ENCODE measurements at places on chromosomes 6 and 20.

- no peak for DNase-seq
These were observed 174.6 kb downstream of the ADGRG6 start for GRCh38 chr6:142476452-142476851.

DNA sequence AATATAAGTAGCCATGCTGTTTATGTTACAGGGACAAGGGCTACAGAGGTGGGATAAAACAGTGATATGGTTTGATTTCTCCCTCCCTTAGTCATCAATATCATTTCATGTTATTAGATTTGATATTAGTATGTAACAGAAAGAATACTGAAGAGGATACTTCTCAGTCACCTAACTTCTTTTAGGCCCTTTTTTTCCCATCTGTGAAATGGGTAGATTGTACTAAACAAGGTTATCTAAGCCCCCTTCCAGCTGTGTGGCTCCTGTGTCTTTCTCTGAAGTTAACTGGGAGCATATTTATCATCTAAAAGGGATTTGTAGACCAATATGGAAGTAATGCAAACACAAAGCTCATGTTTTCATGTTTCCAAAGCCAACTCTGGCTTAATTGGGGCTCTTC, 7.7 kb downstream of the NOX3 start:
- DNase-seq, result no peak

GRCh38 chr20:49261173-49261572, 16.7 kb downstream of the ZNFX1 start:
- no peak for DNase-seq

GRCh38 chr6:92124200-92124651, 1295.1 kb downstream of the EPHA7 start:
- no peak for DNase-seq

- DNase-seq, result peak; percentile 94
These were observed 214.5 kb upstream of the ZNF184 start for GRCh38 chr6:27687154-27688013.

DNA sequence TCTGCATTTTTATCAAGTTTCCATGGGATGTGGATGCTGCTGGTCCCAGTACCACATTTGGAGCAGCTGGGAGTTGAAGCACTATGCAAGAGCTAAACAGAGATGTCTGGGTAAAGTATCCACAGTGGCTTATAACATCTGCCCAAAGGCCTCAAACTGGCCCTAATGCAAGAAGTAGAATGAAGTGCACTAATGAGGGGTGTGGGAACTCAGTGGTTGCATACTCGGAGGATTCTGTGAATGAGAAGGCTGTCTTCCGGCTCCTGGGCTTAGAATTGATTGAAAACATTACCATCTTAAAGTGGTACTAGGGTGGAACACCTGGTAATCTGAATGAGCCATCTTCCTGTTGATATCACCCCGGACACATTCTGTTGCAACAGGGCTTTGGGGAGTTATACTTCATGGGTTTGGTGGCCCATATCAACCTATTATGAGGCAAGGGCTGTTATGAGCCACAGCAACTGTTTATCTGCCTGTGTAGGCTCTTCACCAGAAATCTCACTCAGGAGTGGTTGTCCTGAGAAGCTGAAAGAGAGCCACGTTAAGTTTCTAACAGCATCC, 54.7 kb upstream of the SNRPB2 start:
- no peak for DNase-seq

- DNase-seq, result no peak
These were observed 475.3 kb upstream of the SOX4 start for GRCh38 chr6:21118216-21118780.

DNA sequence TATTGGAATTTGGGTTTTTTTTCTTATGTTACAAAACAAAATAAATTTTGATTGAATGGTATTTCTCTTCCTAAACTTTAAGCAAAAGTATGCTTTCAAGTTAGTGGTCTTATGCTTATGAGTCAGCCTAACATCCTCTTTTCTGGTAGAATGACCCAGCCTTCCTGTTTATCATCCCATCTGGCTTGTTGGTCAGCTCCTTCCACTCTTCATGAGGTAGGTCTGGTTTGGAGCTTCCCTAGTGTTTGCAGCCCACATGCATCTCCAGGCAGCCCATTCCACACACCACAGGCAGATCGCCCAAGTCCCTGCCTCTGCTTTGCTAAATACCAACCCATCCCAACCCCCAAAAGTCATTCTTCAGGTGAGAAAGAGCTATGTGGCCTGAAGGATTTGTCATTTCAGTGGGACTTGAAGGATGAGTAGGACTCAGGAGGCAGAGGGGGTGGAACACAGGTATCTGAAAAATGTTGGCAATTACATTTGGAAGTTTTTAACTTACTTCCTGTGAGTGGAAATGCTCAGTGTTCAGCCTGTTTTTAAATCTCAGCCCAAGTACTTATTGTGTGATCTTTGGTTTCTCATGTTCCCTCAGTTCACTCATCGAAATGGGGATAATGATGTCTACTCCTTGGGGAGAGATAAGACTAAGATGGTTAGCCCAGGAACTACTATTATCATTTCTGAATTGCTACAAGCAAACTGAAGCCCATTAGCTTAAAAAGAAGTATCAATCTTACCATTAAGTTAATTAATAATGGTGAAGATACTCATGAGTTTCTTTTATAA, 294.0 kb downstream of the ADGB start:
- peak; percentile 77 for DNase-seq

DNA sequence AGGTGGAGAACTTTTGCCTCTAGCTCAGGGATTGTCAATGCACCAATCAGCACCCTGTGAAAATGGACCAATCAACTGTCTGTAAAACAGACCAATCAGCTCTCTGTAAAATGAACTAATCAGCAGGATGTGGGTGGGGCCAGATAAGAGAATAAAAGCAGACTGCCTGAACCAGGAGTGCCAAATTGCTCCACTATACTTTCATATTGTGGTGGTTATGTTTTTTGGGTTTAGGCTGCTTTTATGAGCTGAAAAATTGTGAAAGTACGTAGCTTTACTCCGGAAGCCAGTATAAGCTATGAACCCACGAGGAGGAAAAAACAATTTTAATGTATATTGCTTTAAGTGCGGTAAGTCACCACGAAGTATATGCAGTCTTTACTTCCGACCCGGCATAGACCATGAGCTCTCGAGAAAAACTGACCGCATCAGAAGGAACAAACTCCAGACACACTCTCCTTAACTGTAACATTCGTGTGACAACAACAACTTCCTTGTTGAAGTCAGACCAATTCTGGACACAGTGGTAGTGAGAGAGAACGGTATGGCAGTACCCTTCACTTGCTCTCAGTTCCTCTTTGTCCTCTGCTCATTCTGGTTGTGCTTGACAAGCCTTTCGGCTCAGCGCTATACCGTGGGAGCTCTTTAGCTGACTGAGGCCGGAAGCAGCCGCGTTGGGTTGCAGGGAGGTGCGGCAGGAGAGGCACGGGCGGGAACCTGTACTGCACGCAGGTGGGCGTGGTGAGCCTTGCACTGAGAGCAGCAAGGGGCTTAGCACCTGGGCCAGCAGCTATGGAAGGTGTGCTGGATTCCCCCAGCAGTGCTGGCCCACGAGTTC, 81.9 kb upstream of the E2F3 start:
- DNase-seq, result peak; percentile 74

- DNase-seq, result no peak
These were observed 85.0 kb downstream of the PLCG1 start for GRCh38 chr20:41222296-41222695.

DNA sequence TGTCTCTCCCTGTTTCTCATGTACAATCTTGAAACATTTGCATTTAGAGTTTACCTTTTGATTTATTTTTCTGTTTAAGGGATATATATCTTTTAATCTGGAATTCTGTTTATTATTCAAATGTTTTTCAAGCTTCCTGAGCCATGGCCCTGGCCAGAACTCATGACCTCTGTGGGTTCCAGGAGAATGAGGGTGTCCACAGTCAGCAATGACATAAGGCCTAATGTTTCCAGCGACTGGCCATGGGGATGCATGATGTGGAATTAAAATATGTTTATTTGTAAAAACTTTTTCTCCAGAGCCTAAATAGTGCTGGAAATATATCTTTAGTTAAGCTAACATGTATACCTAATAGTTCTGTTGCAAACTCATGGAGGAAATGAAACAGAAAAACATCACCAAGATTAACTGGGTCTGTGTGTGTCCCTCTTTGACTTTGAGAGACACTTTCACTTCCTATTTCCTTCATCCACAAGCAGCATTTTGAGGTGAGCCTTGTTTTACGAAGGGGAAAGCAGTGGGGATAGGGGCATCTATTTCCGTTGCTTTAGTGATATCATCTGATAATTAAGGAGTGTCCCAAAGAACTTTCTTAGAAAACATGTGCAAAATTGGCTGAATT, 87.6 kb downstream of the SMOC2 start:
- no peak for DNase-seq

- DNase-seq, result peak; percentile 95
These were observed 5.3 kb upstream of the HSPA1B start for GRCh38 chr6:31822036-31822821.

DNA sequence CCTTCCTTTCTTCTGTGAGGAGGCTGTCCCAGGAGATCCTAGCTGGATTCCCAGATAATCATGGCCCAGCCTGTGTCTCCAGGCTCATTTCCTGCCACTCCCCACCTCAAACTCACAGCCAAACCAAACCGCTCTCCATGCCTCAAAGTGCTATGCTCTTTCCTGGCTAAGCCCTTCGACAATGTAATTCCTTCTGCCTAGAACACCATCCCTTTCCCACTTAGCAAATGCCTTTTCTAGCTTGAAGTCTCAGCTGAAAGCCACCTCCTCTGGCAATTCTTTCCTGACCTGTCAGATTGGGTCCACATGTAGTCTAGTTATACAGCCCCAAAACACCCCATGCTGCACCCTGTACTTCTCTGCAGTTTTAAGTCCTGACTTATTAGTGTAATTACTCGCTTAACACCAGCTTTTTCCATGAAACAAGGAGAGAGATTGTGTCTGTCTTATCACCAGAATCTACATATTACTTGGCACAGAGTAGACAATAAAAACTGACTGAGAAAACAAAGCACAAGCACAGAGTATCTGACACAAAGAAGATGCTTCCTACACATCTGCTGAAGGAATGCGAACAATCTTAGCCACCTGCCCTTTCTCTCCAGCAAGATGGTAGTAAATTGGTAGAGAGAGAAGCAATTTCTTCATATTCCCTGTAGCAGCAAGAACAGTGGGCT, 5.4 kb downstream of the TRIM26 start:
- DNase-seq, result no peak

DNA sequence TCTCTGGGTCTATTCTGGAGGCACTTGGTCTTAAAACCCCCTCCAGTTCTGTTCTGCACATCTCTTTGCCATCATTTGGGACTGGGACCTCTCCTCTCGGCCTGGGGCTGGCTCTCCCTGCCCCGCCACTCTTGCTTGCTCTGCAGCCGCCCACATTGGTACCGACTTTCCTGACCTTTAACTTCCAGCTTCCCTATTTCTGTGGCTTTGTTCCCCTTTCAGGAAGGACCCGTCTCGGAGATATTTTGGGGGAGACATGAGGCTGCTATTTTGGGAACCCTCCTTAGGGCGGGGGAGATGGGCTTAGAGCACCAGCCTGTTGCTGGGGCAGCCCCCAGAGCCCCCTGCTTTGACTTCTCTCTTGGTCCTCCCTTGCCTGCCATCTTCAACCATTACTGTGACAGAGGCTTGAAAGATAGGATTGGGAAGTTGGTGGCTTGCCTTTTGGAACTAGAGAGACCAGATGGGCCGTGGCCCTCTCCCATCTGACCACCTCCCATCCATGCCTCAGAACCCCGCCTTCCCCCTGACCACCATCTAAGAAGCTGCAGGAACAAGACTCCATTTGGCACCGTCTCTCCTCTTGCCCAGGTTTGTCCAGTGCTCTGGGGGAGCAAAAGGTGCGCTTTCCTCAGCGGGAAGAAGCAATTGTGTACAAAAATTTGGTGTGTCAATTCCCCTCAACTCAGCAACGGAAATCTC, 914 bp downstream of the TREM2 start:
- DNase-seq, result no peak

DNA sequence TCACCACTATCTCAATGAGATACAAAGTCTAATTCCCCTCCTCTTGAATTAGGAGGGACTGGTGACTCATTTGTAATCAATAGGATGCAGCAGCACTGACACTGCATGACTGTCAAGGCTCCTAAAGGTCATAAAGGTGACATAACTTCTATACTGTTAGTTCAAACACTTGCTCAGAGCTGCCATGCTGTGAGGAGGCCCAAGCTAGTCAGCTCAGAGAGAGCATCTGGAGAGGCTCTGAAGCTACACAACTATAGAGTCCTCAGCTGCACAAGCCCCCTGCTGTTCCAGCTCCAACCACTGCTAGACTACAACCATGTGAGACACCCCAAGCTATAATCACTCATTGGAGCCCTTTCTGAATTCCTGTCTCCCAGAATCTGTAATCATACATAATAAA, 17.0 kb upstream of the HEY2 start:
- DNase-seq, result no peak

- DNase-seq, result no peak
These were observed 170.2 kb upstream of the CDYL start for GRCh38 chr6:4606016-4606415.

DNA sequence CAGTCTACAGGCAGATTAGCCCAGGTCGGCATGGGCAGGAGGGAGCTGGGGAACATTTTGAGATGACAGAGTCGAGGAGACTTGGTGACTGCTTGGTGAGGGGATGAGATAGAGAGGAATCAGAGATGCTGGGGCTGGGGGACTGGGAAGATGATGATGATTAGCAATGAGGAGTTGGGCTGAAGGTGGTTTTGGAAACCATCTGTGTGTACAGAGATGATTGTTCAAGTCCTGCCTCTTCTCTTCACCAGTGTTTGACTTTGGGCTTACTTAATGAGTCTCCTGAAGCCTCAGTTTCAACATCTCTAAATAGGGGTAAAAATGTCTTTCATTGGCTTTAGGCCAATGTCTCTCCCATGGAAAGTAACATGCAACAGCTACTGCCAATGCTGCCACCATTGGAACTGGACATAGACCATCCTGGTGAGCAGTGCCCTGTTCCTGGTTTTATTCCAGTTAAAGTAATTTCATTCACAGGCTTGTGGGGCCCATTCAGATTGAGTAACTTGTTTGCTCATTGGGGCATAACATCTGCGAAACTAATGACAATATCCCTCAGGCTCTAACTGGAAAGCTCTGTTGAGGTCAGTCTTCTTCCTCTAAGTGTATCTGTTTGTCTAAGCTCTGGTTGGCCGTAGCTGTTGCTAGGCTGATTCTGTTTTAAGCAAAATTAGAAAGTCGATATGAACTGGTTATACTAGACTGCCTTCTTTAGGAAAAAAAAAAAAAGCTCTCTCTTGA, 99.1 kb downstream of the ARMC2 start:
- DNase-seq, result no peak

GRCh38 chr6:107740496-107741190, 83.5 kb downstream of the SCML4 start:
- DNase-seq, result no peak

GRCh38 chr20:4193069-4193452, 177.7 kb upstream of the RNF24 start:
- DNase-seq, result no peak

DNA sequence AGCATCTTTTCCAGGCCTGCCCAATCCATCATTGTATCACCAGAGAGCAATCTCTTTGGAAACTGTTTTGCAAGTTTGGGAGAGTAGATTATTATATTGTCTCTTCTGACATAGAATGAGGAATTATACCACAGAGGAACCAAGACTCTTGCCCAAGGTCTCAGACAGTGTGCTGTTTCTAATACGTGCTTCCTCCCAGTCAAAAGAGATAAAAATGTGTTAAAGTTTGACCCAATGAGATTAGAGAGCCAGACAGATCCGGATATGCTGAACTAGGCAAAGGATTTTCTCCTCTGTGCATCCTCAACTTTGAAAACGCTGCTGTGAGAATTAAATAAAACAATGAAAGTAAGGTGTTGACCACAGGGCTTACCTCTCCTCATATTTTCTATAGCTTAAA, 18.6 kb upstream of the NT5E start:
- DNase-seq, result no peak

- DNase-seq, result peak; percentile 98
These were observed at the start of gene CUL7 for GRCh38 chr6:43053545-43054205. CUL7 (minus strand) TSS chr6:43053851; CDS start chr6:43052788, 1,063 bp downstream.

GRCh38 chr6:143049611-143050010, 11.1 kb upstream of the AIG1 start:
- no peak for DNase-seq

Measured in hematopoietic multipotent progenitor cell treated with erythropoietin and hydrocortisone succinate and interleukin-3 and kit ligand, for 6 days (in vitro differentiated cells).